Myocyte (in vitro differentiated cells): ENCODE measurements at places on chromosomes 4 and X. TPM values are rescaled to one million over a fixed set of nuclear protein-coding genes. Genes with fewer than 3 reads are reported as not detected.

DNA sequence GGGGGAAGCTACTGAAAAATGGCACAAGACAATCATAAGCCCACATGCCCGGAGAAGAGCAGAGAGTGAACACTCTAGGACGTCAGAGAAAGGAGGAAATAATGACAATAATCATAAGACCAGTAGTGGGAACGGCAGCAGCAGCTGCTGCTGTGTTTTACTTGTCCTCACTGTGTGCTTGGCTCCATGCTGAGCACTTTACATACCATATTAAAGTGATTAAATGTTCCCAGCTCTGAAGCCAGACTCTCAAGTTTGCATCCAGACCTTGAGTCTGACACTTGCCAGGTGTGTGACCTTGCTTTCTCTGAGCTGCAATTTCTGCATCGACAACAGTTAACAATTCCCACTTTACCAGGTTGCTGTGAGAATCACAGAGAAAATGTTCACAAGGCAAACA, 255.4 kb downstream of the SPANXN1 start:
- DNase-seq = no peak

- DNase-seq = no peak
Observed at GRCh38 chr4:36601864-36602495, 320.6 kb downstream of the DTHD1 start.

DNA sequence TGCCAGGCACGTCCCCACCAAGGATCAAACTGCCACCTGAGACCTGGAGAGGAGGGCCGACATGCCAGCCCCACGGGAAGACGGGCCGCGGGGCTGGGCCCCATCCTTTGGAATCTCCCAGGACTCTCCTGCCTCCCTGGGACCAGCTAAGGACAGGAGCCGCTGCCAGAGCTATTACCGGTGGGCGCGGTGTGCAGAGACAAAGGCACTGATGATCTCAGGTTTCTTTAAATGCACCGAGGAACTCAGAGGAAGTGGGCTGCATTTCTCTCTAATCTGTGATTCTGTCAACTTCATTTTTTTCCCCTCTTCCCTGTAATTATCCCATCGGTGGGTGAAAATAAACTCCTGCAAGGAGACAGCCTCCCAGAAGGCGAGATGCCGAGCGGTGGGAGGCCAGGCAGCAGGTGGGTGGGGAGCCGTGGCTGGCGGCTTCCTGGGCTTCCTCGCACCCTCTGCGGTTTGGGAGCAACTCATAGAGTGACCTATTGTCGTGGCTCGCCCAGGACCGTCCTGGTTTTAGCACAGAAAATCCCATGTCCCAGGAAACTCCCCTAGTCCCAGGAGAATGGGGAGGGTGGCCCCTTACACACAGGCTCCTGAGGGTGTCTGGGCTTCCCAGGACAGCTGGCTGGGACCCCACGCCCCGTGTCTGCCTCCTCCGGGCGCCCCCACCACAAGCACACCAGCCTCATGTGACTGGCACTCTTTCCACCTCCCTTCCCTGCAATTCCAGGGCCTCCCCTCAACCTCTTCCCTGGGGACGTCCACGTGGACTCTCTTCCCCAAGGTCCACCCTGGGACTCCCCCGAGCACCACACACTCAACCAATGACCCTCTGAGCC, 62.3 kb upstream of the ADRA2C start:
- DNase-seq = peak; percentile 67

- peak; percentile 96 for DNase-seq
Observed at GRCh38 chr4:89056953-89057398, at the start of gene FAM13A. FAM13A (minus strand) TSS chr4:89057185; CDS start chr4:89056964, 221 bp downstream.

DNA sequence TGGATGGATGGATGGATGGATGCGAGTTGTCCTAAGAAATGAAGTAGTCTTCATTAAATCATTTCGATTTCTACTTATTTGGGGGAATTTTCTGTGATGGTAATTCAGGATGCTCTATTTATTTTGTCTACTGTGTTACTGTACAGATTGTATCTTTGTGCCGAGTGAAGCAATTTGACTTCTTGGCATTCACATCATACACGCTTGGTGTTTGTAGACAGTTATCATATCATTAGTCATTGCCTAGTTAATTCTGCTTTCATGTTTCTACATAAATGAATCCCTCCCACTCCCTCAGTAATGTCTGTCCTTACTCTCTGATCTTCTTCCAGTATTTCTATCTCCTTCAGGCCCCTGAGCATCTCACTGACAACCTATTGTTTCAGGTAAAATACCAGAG, 64.0 kb downstream of the RASGEF1B start:
- DNase-seq = no peak

DNA sequence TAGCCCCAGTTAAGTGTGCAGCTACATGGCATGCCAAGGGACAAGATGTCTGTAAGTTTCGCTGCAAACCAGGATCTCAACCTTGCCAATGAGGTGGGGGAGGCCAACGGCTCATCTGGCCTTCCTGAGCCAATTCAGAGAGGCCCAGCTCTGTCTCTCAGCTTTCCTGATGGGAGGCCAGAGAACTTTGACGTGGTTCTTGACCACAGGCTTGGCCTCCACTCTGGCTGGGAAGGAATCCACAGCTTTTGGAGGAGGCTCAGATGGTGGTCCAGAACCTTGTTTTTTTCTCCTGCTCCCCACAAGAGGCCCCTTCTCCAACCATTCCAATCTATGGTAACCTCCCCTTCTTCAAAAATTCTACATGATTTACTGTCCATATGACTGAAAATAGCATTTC, 9.8 kb downstream of the CAPN6 start:
- no peak for DNase-seq

DNA sequence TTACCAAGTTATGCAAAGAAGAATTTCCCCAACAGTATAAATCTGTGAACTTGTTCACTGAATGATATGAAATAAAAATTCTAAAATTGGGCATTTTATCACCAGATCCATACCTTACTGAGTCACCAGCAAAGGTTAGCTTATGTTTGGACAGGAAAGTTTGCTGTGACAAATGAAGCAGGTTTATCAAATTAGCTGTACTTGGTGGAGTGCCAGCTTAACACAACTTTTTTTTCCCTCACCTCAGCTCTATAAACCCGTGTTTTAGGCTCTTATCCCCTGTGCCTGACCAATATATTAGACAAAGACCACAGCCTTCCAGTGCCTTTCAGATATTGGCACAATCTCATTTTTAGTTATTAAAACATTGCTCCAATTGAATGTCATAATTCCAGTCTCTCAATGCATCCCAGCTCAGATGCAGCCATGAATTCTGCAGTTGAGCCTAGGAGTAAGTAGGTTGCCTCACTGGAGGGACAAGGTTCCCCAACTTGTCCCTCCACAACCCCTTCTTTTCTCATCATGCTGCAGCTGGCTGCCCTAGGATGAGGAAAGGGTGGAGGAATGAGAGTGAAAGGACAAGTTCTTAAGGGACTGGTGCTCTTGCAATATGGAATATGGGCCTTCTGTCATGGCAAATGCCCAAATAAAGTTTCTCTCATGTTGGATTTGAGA, 27.0 kb upstream of the PDGFC start:
- DNase-seq = no peak

GRCh38 chrX:23035493-23035892, 35.7 kb downstream of the DDX53 start:
- no peak for DNase-seq

DNA sequence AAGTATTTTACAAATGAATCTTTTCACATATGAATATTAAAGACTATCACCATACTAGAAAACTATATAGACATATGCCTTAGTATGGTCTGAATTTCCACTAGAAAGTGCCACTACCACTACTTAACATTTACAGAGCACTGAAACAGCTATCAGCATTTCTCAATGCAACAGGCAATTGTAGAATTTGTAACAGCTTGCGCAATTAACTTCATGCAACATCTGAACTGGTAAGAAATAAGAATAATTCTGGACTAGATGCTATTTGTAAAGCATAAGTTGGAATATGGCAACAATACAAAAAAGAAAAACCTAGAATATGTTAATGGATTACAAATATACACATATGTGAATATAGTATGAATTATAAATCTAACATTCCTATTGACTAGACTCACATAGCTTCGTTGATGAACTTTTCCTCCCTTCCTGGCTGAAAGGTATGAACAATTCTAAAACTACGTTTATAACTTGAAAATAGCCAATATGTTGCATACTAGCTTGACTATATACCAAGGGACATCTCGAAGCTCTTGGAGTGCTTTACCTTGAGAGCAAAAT, 82.0 kb downstream of the ATP8A1 start:
- DNase-seq = no peak

GRCh38 chr4:150743564-150744342, 161.8 kb downstream of the MAB21L2 start:
- no peak for DNase-seq

GRCh38 chr4:153725136-153725830, 34.5 kb downstream of the RNF175 start:
- DNase-seq = no peak

DNA sequence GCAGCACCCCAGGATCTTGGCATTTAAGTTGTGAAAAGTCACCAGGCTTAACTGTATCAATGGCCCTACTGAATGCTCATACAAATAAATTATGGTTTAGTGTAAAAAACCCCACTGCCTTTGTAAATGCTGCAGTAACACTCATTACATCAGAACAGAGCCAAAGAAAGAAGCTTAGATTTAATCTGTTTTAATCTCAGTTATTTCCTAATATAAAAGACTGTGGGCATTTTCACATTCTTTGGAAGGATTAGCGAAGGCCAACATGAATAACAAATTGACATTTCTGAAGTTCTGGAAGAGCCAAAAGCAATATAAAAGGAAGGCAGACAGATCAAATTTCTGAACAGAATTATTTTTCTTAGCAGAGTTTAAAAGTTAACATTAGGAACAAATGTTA, 140.0 kb upstream of the HCCS start:
- DNase-seq = no peak

DNA sequence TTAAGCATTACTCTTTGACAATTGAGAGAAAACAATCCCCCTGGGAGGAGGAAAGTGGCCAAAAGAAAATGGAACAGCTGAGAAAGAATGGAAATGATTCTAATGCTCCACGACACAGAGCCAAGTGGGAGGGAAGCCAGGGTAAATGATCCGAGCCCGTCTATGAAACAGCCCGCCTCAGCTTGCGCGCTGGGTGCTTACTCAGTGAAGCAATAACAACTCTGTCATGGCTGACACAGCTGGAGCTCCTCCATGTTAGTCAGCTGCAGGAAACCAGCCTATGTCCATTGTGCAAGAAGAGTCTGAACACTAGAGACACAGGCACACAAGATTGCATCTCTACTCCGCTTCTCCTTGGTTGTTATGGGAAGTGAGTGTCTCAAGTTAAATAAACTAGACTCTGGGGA, 19.3 kb downstream of the NOA1 start:
- peak; percentile 83 for DNase-seq

DNA sequence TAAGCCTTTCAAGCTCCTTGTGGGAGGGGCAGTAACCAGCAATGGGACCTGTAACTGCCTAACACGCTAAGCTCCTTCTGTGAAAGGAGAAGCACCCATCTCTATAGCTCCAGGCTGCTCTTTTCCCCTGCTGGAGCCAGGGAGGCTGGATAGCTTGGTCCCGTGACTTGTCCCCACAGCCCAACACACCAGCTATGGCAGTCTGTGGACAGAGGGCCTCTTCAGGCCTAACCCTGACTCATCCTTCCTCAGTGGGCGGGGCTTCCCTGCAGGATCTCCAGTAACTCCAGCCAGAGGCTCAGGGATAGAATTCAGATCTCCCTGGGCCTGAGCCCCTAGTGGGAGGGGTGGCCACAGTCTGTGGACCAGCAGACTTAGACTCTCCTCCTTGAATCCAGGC, 1290.1 kb downstream of the PCDH7 start:
- DNase-seq = no peak

GRCh38 chr4:154366956-154367355, 124.6 kb downstream of the DCHS2 start:
- no peak for DNase-seq

DNA sequence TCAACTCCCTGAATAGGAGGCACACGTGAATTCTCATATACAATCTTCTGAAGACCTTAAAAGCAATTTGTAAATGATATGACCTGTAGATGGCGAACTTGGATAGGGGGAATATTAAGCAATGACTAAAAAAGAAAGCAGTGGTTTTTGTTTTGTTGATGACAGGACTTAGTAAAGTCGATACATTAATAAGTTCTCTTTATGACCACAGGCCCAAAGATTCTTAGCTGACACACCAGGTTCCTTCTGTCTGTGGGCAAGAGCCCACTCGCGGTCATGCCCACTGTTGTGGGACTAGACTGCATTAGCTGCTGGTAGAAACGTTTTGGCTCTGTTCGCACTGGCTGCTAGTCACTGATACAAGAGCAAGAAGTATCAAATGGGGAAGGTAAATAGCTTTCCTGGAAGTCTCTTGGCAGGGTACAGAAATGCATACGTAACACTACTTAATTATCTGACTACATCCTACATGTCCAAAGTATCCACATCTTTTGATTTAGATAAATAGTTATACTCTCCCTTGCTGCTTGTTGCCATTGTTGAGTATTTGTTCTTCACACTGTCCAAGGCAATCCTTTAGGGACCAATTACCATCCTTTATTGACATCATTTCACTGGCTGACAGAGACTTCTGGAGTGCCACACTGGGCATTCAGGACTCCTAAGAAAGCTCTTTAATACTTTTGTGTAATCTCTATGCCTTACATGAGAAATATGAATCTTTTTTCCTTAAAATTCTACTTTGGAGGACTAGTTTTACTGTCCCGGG, 31.0 kb downstream of the ALPK1 start:
- peak; percentile 72 for DNase-seq

DNA sequence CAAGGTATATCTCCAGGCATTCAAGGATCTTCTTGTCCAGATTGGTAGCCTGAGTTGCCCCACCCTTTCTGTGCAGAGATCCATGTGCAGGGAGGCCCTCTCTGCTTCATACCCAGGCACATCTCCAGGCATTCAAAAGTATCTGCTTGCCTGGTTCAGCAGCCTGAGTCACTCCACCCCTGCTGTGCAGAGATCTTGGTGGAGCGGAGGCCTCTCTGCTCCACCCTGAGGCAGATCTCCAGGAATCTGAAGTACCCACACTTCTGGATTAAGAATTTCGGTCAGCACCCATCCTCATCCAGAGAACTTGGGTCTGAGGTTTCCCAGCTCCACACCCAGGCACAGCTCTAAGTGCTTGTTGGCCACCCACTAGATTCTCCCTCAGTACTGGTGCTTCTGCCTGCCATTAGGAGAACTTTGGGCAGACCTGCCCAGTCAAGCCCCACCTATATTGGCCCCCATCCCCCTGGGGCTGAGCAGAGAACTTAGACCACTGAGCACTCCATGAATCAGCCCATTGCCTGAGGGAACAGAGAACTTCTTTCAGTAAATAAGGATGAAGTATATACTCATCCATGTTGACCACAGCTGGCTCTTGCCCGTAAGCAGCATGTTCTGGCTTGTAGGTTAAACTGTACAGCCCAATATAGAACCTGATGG, 199.5 kb upstream of the ZCCHC13 start:
- no peak for DNase-seq

GRCh38 chr4:86414686-86415085, 54.8 kb upstream of the MAPK10 start:
- DNase-seq = peak; percentile 26

MAOB gene
- not detected in 2 replicates for total RNA-seq

GPR143 gene
- total RNA-seq = not detected in 2 replicates

ADAM29 gene
- total RNA-seq = not detected in 2 replicates

TEX13D gene
- total RNA-seq = not detected in 2 replicates

SHOX gene
- total RNA-seq = not detected in 2 replicates

HEPH gene
- total RNA-seq = 31.3 and 38.0 TPM in 2 replicates

SHROOM4 gene
- not detected in 2 replicates for total RNA-seq
